ENCODE measurements at places on chromosomes 13 and 19.

DNA sequence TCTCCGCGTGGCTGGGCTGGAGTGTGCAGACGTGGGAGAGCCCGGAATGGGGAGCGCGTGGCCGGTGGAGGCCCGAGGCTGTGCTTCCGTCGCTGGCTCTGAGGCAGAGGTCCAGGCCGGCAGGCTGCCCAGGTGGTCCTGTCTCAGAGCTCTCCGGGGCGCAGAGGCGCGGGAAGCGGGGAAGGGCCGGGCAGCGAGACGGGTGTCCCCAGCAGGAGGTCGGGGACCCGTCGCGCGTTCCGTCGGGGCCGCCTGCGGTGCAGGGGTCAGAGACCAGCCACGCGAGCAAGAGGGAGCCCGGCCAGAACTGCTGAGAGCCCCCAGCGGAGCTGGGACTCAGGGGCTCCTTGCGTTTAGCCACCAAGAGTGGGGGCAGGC, 1.3 kb upstream of the C1QTNF9 start:
- no peak for DNase-seq

DNA sequence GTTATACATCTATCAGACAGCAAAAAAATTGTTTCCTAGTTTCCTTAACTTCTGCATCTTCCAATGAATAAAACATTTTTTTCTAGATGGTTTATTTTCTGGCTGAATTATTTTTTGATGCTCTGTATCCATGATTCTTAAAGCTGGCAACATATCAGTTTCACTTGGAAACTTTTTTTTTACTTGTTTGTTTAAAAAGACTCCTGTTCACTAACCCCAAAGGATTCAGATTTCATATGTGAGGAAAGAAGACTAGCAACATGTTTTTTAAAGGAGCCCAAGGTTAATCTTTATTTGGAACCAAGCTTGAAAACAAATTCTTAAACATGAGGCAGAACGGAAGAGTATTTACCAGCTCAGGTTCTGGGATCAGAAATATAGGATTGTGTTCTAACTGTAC, 632.3 kb downstream of the SLITRK6 start:
- no peak for DNase-seq

- DNase-seq = no peak
Observed at GRCh38 chr19:3725121-3725520, 16.9 kb downstream of the TJP3 start.

DNA sequence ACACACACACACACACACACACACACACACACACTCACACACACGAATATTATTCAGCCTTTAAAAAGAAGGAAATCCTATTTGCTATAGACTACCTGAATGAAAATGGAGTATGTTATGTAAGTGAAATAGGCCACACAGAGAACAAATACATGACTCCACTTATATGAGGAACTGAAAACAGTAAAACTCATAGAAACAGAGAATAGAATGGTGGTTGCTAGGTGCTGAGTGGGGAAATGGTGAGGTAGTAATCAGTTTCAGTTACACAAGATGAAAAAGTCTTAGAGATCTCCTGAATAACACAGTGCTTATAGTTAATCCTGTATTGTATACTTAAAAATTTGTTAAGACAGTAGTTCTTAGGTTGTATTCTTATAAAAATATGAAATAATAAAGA, 8.2 kb downstream of the ZNF677 start:
- DNase-seq = no peak

GRCh38 chr19:15609261-15609660, 5.8 kb upstream of the CYP4F8 start:
- DNase-seq = no peak

DNA sequence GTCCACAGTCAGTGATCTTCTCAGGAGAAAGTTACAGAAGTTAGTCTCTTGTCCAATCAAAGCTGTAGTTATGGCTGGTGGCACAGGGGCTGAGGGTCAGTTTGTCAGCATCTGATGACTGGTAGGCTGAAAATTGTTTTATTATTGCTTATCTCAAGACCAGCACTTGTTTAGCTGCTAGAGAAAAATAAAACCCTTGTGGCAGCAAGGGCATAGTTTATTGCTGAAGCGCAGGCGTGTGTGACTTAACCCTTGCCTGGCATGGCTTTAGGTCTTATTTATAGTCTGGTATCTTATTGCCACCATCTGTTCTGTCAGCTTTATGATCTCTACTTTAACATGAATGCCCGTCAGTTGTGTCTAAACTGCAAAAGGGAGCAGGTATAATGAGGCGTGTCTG, 154.7 kb downstream of the USP12 start:
- DNase-seq = no peak

DNA sequence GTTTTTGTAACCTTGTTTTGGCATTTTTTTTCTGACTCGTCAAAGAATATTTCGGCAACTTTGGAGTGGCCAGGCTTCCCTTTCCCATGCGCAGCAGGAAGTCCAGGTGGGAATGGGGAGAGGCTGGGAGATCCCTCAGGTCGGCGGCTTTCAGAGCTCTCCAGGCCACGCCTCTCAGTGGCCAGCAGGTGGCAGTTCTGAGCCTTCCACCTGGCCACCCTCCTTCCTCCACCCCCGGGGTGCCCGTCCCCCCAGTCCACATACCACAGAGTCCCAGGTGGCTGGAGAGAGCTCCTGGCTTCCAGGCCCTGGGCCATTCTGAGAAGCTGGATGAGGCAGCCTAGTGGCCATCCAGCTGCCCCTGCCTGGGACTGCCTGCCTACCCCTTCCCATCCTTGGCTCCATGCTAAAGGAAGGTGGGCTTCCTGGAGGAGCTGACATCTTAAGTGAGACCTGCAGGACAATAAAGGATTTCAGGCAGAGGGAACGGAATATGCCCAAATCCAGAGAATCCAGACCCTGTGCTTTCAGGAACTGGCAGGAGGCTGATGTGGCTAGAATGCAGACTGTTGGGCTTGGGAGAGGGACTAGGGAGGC, 46.3 kb downstream of the CCNE1 start:
- no peak for DNase-seq

DNA sequence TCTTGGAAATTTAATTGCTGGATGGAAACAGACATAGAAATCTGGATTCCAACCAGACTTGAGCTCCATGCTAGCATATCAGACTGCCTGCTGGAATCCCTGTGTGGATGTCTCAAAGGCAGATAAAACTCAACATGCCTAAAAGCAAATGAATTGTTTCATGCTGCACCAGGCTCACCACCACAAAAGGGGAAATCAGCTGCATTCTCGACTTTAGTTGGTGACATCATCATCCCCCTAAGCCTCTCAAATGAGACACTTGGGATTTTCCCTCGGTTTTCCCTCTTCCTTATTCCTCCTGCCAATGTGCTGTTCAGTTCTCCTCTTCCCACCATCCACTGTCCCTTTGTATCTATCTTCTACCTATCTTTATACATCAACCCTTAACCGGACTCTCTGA, 134.3 kb downstream of the ZDHHC20 start:
- DNase-seq = no peak

DNA sequence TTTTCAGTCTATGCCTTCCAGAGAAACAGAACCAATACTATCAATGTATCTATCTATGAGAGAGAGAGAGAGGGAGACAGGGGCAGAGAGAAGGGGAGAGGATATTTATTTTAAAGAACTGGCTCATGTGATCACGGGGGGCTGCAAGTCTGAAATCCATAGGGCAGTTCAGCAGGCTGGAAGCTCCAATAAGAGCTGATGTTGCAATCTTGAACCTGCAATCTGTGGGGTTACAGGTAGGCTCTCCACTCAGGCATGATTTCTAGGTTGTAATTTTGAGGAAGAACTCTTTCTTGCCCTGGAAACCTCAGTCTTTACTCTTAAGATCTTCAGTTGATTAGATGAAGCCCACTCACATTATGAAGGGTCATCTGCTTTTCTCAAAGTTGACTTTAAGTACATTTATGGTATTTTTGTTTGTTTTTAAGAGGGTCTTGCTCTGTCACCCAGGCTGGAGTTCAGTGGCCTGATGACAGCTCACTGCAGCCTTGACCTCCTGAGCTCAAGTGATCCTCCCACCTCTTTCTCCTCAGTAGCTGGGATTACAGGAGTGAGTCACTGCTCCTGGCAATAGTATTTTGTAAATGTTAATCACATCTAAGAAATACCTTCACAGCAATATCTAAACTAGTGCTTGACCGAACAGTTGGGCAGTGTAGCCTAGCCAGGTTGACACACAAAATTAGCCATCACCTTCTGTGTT, 376.4 kb downstream of the FGF9 start:
- DNase-seq = no peak

- DNase-seq = no peak
Observed at GRCh38 chr13:25630329-25630900, 258.6 kb downstream of the ATP8A2 start.

- no peak for DNase-seq
Observed at GRCh38 chr13:50494138-50494537, 349.4 kb downstream of the DLEU7 start.

DNA sequence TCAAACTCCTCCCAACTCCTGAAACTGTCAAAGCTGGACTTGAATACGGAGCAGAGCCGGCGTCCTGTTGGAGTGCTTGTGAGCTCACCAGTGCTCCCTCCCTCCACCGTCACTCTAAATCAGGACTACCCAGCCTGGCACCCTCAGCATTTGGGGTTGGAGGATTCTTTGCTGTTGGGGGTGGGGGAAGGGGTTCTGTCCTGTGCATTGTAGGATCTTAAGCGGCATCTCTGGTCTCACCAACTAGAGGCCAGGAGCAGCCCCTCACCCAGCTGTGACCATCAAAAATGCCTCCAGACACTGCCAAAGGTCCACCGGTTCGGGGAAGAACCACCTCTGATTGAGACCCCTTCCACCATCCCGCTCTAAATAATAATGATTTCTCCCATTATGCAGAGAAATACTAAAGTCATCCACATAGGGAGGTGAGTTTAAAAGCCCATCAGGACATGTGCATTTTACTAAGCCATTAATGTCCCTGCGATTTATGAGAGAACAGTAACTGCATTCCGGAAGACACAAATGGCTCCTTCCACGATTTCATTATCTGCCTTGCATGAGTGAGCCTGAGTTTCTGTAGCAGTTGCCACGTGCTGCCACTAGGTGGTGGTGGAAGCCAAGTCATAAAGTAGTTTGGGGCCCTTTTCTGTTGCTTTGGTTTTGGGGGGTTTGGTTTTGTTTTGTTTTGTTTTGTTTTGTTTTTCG, 16.1 kb upstream of the USP29 start:
- peak; percentile 19 for DNase-seq

GRCh38 chr13:45206340-45206739, 5.5 kb upstream of the KCTD4 start:
- DNase-seq = no peak

GRCh38 chr19:17811681-17812080, 9.6 kb downstream of the INSL3 start:
- DNase-seq = no peak

DNA sequence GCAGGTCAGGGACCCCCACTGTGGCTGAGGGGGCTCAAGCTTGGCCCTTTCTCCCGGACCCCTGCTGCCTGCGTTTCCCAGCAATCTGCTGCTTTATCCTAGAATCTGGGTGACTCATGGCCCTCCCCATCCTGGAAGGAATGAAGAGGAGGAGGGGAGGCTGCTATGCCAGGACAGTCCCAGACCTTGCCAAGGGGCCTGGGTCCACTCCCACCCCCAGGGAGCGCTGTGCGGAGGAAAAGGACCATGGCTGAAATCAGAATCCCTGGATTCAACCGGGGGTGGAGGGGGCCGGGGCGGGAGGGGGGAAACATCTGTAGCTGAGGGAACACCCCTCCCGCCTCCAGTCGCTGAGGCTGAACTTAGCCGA, 20.5 kb downstream of the ZNF114 start:
- DNase-seq = no peak

GRCh38 chr19:19120308-19121231, 17.7 kb downstream of the TMEM161A start:
- no peak for DNase-seq
